Stimulated activated CD4-positive, alpha-beta T cell treated with anti-CD3 and anti-CD28 coated beads, Interleukin-1b, Interleukin-23, amount 100 ng/mL, for 4 hours (primary cell): ENCODE measurements at places on chromosomes 12 and 14.
A peak's percentile ranks its signal among the peaks of the same experiment; 100 is the strongest.

GRCh38 chr12:29709054-29709453 is 74.7 kb downstream of the TMTC1 start:
- no peak for DNase-seq

DNA sequence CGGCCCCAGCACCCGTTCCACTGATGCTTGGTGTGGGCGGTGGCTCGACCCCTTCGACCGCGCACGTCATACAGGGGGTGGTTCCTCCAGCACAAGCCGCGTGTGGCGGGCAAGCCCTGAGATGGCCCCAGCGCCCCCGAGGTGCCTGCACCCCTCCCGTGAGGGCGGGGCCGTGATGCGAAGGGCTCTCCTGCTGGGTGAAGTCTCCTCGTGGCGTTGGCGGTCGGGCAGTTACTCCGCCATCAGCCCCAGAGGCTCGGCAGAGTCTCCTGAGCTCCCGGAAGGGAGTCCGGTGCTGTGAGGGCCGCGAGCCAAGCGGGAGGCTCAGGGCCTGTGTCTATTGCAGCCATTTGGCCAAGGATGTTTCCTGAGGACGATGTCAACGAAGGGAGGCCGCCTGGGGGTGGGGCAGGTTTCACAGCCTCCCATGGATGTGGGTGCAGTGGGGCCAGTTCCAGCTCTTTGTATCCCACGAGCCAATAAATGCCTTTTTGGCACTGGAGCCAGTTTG is 78.1 kb upstream of the GALNT9 start:
- no peak for DNase-seq

GRCh38 chr14:39247256-39247655 is 13.5 kb downstream of the MIA2 start:
- no peak for DNase-seq

- DNase-seq, result no peak
Measured at GRCh38 chr12:132228476-132229192, 84.4 kb downstream of the NOC4L start.

GRCh38 chr12:31558521-31558920 is 32.4 kb downstream of the DENND5B start:
- DNase-seq, result no peak

- DNase-seq, result no peak
Measured at GRCh38 chr12:27709932-27710591, 570 bp upstream of the MRPS35 start.

DNA sequence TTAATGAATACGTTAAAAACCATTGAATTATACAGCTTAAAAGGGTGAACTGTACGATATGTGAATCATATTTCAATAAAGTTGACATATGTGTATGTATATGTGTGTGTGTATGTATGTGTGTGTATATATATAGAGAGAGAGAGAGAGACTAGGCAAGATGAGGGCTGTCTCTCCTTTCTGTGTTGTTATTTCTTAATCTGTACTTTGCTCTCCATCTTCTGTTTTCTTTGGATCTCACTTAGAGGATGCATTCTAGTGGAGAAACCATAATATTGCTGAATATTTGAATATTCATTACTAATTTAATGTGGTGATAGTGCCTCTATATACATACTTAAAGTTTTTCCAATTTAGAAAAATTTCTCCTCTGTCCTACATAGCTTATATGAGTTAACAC is 50.5 kb downstream of the PCNX1 start:
- no peak for DNase-seq

GRCh38 chr12:29072631-29073030 is 76.4 kb upstream of the FAR2 start:
- DNase-seq, result no peak

DNA sequence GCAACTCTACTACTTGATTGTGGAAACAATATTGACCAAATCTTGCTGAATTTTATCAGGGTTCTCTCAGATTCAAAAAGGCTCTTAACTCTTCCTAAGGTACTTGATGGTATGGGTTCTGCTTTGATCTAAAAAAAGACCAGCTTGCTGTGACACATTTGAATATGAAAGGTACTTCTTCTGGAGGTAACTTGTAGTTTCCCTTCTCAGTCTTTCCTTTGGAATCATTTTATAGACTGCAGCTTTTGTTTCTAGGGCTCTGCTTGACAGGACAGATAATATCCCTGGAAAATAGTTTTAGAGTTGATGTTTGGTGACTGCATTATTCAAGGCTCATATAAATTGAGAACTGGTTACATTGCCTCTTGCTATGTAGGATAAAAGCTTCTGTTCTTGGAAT is 251.9 kb downstream of the FUT8 start:
- DNase-seq, result no peak

DNA sequence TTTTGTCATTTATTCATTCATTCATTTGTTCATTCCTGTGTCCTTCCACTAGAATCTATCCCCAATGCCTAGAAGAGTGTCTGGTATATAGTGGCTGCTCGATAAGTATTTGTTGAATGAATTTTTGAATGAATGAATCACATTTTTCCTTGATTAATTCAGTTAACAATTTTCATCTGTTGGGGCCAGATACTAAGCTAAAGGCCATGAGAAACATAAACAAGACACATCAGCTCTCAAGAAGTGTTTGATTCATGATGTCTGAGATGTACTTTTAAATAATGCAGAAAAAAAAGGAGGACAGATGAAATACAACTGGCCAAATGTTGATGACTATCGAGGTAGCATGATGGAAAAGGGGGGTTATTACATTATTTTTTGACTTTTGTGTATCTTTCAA is 48.1 kb upstream of the TMED10 start:
- no peak for DNase-seq

DNA sequence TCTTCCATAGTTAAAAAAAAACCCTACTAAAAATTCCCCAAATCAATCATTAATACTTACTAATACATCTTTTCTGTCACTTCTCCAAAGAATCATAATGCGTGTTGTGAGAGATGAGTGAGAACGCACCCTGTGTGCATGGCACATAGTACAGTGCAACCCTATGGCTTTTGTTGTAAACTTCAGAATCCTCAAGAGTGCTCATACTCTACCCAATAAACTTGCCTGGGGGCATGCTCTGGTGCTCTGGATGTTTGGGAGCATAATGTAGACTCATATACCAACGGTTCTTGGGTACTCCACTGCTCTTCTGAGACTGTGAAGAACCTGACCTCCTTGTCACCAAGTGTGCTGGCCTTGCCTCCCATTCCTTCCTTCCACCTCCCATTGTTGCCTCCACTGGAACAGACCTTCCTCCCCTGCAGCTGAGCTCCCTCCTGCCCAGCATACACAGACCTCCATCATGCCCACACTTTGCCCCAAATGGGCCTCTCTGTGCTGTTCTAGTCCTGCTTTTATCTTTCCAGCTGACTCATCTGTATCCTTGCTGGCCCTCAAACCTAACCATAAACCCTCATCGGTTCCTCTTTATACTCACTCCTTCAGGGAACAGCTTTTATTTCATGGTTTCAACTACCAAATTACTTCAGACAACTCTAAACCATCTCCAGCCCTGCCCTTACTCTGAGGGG is 8.9 kb downstream of the DCP1B start:
- DNase-seq, result no peak

GRCh38 chr12:26833743-26834490 is 923 bp upstream of the ITPR2 start:
- peak; percentile 18 for DNase-seq

GRCh38 chr12:130828895-130829294 is 10.2 kb downstream of the STX2 start:
- no peak for DNase-seq

DNA sequence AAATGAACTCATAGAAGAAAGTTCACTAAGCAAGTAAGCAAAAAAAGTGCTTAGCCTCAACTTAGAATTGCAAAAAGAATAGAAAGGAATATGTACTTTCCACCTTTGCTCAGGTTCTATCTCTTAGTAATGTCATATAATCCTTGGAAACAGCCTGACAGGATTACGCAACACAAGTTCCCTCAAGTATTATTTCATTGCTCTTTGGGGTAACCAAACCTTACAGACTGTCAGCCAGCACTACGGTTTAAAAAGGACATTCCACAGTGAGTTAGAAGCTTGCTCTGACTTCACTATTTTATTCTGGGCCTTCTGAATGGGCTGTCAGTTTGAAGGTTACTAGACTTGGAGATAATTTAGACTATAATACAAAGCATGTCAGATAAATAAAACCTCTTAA is 264.0 kb downstream of the ATXN7L3B start:
- DNase-seq, result no peak

GRCh38 chr14:89163031-89163636 is 253.9 kb downstream of the FOXN3 start:
- DNase-seq, result no peak

GRCh38 chr14:84926656-84927055 is 603.3 kb upstream of the FLRT2 start:
- DNase-seq, result no peak

- DNase-seq, result no peak
Measured at GRCh38 chr12:34249271-34249670, 227.0 kb downstream of the ALG10 start.

DNA sequence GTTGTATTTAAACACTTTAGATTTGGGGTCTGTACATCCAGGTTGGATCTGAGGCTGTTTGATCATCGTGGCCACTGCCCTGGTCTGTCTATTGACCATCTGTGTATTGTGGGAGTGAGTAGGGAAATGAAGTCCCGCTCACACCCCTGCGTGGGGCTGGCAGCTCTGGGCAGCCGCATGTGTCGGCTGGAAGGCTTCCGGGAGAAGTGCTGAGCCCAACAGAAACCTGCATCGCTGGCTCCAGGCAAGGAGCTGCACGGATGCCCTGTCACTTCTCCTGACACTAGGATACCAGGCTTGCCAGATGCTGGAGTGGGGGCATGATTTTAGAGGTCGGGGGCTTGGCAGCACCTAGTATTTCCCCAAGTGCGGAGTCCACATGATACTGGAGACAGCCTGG is 93.6 kb downstream of the PHETA1 start:
- no peak for DNase-seq

- DNase-seq, result no peak
Measured at GRCh38 chr14:62897771-62898170, 147.5 kb downstream of the KCNH5 start.

- no peak for DNase-seq
Measured at GRCh38 chr12:93749515-93749914, 72.3 kb downstream of the CRADD start.

GRCh38 chr12:6766651-6767349 is 637 bp downstream of the PTMS start:
- no peak for DNase-seq

GRCh38 chr12:6768437-6768914 is 2.3 kb downstream of the PTMS start:
- no peak for DNase-seq

- no peak for DNase-seq
Measured at GRCh38 chr12:6306151-6306550, 4.3 kb upstream of the PLEKHG6 start.

DNA sequence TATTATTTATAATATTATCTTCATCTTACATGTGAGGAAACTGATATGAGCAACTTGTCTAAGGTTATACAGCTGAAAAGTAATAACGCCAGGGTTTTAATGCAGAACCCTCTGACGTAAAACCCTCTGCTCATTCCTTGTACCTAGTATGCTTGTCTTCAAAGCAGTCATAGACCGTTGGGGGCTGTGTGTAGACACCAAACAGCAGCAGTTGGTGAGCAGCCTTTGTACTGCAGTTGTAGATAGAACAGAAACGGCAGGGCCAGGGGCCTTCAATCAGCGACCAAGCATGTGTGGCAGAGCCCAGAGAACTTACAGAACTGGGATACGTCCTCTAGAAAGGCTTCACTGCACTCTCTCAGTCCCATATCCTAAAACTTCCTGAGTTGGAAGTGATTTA is 28.1 kb downstream of the EVL start:
- no peak for DNase-seq

GRCh38 chr12:128817111-128818015 is 6.4 kb downstream of the SLC15A4 start:
- no peak for DNase-seq
